RPMI7951 (cell line): ENCODE measurements at places on chromosomes 3 and 15. TPM values are rescaled to one million over a fixed set of nuclear protein-coding genes. Genes with fewer than 3 reads are reported as not detected.

- DNase-seq = peak; percentile 83
These were observed 40.0 kb downstream of the PTPN23 start for GRCh38 chr3:47420511-47421484.

Gene C3orf85
- not detected in 2 replicates for total RNA-seq

Gene GOLGA8J
- total RNA-seq = not detected in 2 replicates

Gene CYP8B1
- not detected in 2 replicates for total RNA-seq

Gene SEMA3F
- total RNA-seq = 1.5 and 1.9 TPM in 2 replicates

- no peak for DNase-seq
These were observed 132.1 kb upstream of the SATB1 start for GRCh38 chr3:18557216-18557615.

DNA sequence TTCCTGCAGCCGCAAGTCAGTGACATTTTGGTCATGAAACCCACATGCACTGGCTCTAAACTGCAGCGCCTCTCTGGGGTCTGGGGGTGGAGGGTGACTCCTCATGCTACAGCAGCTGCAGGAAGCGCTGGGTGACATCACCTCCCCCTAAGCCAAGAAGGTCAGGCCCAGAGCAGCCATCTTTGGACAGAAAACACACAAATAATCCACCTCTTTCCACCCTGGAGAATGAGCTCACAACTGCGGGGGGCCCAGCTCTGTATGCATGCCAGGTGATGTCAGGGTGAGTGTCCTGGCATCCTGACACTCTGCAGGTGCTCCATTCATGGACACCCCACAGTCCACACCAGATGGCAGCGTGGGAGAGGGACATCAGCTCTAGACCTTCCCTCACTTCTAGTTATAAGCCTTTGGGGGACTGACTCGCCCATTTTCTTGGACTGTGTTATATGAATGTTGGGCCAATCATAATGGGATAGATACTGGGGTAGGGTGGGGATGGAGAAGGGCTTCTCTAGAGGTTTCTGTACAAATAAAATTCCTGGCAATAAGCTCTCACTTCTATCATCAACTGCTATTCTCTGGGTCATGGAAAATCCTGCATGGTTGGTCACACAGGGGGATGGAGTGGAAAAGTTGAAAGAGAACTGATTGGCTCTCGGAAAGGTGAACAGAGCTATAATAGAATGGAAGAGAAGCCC, 70.7 kb upstream of the THBS1 start:
- peak; percentile 35 for DNase-seq
